ENCODE measurements at places on chromosomes 1 and 21.
A peak's percentile ranks its signal among the peaks of the same experiment; 100 is the strongest.

DNA sequence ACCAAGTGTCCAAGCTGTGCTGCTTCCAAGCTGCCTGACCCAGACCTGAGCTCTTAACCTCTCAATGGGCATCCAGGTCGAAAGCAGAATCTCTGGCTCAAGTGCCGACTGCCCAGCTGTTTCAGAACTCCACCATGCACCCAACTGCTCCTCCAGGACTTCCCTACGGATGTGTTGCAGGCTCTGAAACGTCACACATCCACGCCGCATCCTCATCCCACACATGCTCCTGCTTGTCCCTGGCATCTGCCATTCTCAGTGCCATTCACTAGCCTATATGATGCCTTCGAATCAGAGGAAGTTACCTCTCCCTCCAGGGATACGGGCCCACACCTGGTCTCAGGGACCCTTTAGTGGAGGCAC, 11.2 kb downstream of the PDZK1IP1 start:
- DNase-seq = no peak

DNA sequence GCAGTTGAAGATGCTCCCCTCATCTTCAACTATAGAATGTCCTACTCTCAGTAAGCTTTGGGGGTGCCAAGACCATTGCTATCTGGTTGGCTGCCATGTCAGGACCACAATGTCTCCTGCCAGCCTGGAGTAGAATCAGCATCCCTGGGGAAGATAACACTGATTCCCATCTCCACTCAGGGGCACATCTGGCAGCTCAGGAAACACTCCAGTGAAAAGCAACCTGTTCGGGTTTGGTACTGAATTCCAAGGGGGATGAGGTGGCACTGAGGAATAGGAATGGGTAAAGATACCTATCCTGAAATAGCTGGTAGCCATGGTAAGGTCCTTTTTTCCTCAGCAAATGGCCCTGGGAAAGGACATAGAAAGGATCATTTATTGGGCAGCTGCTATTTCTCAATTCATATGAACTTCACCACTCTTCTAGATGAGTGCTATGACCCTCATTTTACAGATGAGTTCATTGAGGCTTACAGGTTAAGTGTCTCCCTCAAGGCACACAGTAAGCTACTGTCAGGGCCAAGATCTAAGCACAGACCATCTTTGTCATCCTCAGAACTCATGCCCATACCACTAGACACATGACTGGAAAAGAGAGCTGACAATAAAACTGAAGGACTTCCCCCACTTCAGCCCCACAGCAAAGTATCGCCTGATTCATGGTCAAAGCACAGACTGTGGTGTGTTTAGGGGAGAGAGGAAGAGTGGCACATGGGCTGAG, 31.4 kb downstream of the AK2 start:
- no peak for DNase-seq

- DNase-seq = no peak
Observed at GRCh38 chr1:162390396-162391185, 9.1 kb downstream of the C1orf226 start.

- peak; percentile 87 for DNase-seq
Observed at GRCh38 chr1:66271216-66271903, 262.6 kb upstream of the SGIP1 start.

DNA sequence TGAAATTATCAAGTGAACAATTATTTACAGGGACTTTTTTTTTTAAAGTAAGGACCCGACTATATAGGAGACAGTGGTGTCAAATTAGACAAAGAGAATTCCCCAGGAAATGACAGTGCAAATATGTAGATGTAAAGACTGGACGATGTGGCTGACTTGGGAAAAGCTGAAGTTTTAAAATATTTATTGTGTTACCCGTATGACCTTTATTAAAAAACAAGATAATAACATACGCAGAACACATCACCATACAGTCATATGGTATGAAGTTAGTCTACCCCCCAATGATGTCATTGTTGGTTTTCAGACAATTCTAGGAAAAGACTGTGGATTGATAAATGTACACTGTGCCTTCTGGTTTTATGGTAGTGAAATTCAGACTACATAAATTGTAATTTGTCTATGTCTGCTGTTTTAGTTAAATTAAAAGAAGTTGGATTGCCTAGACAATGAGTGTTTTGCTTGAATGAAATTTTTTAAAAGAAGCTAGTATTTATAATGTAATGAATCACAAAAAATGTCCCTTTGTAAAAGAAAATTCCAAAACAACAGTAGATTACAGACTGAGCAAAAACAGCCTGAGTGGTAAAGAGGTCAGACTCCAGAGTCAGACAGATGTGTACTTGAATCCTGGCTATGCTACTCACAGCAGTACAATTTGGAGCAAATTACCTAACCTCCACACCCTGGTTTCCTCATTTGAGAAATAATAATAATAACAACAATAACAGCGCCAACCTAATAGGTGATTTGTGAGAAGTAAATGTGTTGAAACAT, 15.5 kb upstream of the PDC start:
- no peak for DNase-seq

DNA sequence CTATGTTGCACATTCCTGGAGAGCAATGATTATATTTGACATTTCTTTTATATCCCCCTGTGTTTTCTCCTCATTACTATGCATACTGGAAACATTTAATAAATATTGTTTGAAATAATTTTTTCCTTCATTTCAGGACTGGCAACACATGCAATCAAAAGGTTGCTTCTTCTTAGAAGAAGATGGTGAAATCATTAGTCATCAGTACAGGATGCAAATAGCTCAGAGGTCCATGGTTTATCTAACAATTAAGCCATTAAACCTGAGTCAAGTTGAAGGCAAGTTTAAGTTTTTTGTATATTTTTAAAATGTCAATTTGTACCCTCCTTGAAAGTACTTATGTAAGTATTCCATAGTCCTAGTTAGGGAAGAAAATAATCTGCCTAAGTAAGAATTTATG, 22.5 kb downstream of the EFCAB7 start:
- no peak for DNase-seq

GRCh38 chr1:198494658-198495103, 45.8 kb downstream of the ATP6V1G3 start:
- no peak for DNase-seq

- DNase-seq = no peak
Observed at GRCh38 chr1:29303201-29304024, 67.1 kb downstream of the PTPRU start.

GRCh38 chr1:25987951-25988350, 9.9 kb downstream of the PAFAH2 start:
- DNase-seq = no peak

GRCh38 chr21:37232274-37233018, 34.7 kb downstream of the VPS26C start:
- DNase-seq = no peak

GRCh38 chr21:32256873-32257620, 21.8 kb downstream of the MIS18A start:
- DNase-seq = peak; percentile 86

DNA sequence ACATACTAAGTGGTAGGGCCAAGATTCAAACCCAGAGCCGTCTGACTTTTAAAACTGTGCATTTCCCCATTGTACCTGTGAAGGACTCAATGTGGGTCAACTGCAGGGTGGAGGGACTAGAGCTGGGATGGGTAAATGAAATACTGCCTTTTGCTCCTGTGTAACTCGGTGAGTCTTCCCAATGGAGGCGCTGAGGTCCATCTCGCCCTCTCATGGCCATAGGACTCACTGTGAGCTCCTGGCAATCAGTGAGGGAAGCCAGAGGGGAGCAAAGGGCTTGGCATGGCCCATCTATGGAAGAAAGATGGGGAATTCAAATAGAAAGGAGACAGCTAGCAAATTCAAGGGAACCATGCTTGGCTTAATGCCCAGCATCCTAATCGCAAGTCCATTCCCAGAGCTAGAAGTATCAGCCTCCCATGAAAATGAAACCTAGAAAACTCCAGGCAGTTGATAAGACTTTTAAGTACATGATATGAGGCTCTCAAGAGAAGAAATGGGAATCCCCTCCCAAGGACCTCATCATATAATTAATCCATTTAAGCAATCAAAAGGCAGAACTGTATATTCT, 25.4 kb upstream of the CGN start:
- DNase-seq = no peak

GRCh38 chr1:226886122-226886901, 15.9 kb downstream of the PSEN2 start:
- DNase-seq = no peak

GRCh38 chr1:25503551-25504426, 39.6 kb upstream of the LDLRAP1 start:
- no peak for DNase-seq

DNA sequence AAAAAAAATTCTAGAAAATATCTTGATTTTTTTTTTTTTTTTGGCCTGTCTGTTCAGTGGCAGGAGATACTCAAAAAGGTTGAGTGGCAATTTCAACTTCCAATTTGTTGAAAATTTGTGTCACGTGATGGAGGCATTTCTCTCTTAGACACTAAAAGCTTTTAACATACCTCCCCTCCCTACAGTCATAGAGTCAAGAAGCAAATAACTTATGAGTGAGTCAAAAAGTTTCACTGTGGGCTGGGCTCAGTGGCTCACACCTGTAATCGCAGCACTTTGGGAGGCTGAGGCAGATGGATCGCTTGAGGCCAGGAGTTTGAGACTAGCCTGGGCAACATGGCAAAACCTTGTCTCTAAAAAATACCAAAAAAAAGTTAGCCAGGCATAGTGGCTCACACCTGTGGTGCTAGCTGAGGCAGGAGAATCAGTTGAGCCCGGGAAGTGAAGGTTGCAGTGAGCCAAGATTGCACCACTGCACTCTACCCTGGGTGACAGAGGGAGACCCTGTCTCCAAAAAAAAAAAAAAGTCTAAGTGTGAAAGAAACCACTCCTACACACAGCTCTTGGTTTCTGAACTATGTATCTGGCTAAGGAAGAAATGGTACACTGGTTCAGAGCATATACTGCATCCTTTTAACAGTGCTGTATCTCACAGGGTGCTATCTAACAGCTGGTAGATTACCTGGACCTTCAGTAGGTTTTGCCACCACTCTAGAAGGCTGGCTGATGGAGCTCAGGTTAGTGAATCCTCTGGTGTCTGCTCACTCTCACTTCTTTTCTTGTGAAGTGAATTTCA, 11.6 kb upstream of the BSDC1 start:
- DNase-seq = no peak

GRCh38 chr1:234427950-234428646, 50.9 kb downstream of the TARBP1 start:
- DNase-seq = no peak

DNA sequence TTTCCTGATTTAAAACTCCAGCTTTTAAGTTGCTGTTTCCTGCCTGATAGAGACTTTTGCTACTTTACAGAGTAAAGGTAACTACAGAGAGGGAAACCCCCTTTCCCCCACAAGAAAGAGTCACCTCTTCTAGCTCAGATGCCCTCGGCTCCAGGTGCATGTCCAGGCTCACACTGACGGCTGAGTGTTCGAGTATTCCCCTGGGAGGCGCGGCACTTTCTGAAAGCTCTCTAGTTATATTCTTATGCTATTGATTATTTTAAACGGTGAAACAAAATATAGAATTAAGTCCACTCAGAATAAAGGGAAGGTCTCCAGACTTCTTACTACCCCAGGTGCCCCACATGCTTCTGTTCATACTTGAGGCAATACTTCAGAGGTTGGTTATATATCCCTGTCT, 160.3 kb upstream of the FMN2 start:
- DNase-seq = no peak

DNA sequence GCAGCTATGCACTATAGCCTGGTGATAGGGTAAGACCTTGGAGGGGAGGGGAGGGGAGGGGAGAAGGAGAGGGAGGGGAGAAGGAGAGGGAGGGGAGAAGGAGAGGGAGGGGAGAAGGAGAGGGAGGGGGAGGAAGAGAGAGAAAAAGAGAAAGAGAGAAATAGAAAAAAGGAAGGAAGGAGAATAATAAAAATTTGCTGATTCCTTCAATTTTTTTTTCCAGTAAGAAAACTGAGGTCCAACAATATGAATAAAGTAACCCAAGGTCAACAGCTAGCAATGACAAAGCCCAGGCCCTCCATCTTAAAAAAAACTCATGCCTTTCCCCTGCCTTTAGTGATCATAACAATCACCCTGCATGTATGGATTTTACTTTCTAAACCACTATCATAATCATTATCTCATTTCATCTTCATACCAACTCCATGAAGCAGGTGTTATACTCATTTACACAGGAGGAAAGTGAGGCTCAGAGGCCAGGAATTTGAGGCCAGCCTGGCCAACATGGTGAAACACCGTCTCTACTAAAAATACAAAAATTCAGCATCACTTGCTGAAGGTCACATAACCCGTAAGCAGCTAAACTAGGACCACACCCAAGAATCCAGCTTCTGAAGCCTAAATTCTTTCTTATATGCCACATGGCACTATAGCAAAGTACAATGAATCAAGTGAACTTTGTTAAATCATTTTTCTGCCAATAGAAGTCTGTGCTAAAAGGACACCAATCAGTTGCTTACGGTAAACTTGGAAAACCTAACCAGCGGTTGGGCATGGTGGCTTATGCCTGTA, 23.4 kb upstream of the BRDT start:
- no peak for DNase-seq

- DNase-seq = no peak
Observed at GRCh38 chr1:177913762-177914540, 55.9 kb downstream of the SEC16B start.

GRCh38 chr1:229694053-229694693, 68.1 kb downstream of the URB2 start:
- peak; percentile 93 for DNase-seq

- DNase-seq = no peak
Observed at GRCh38 chr1:247281001-247281574, 25.2 kb downstream of the VN1R5 start.

All from NCI-H446 treated with DMSO at 0.1 percent for 48 hours (cell line).